NCI-H226 (cell line): ENCODE measurements at places on chromosomes 3 and 15.

DNA sequence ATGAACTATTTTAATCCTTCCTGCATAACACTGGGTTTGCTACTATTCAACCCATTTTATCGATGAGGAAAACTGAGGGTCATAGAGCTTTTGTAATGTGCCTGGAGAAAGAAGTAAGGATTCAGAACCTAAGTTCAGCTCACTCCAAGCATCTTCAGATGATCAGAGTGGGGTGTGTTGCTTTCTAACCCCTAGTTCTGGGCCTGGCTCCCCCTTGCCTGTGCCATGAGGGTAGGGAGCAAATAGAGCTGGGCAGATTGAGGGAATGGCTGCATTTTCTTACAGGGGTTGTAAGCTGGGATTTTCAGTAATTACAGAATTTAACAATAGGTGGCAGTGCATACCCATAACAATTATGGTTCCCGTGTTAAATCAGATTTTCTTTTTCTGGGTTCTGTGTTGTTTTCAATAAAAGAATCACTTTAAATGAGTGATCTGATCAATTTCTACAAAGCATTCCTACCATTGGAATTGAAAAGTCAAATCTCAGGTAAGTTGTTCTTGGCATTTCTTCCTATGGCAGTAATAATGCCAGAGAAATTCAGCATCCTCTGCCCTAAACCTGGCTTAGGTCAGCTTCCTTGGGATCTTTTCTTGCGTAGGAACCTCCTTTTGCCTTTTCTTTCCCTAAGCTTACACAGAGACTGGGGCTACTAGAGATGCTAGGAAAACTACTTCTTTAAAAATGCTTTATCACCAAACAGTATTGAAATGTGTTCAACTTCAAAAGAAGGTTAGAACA, 103.8 kb upstream of the IL12A start:
- DNase-seq = no peak

GRCh38 chr3:126895178-126896066, 87.5 kb upstream of the PLXNA1 start:
- DNase-seq = no peak

- DNase-seq = no peak
Observed at GRCh38 chr3:127719369-127719768, 46.6 kb downstream of the ABTB1 start.

GRCh38 chr3:183212096-183212495, 41.0 kb upstream of the B3GNT5 start:
- DNase-seq = no peak

GRCh38 chr3:112132554-112132953, 494 bp downstream of the GCSAM start:
- DNase-seq = no peak

- no peak for DNase-seq
Observed at GRCh38 chr15:47993051-47993450, 127.7 kb upstream of the SLC24A5 start.

- no peak for DNase-seq
Observed at GRCh38 chr15:89489376-89489775, 7.0 kb downstream of the RHCG start.

GRCh38 chr15:55789066-55789660, 46.2 kb upstream of the PRTG start:
- DNase-seq = no peak

DNA sequence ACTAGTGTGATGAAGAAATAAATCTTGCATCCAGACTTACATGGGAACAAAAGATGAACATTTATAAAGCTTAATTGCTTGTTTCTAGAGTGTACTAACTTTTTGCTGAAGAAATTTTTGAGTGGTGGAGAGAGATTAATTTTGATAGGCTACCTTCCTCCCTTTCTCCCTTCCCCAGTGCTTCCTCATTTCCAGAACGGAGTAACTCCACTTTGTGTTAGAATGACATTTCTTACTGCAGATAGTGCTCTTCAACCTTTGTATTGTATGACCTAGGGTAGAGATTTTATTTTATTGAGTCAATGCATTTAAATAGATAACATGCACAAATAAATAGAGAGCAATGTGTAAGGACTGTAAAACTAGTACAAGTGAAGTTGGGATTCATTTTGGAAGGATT, 1.9 kb downstream of the ATP1B3 start:
- no peak for DNase-seq

GRCh38 chr3:185813691-185814215, 11.1 kb downstream of the IGF2BP2 start:
- DNase-seq = peak; percentile 97
